Right renal cortex interstitium (tissue), 3 donors: ENCODE measurements at places on chromosomes 4 and X. TPM values are rescaled to one million over a fixed set of nuclear protein-coding genes. Genes with fewer than 3 reads are reported as not detected.

The FAM133A gene
- 0.04 TPM for polyA plus RNA-seq

The SLC25A53 gene
- polyA plus RNA-seq, result 11.1 TPM

The ASB5 gene
- 0.15 TPM for polyA plus RNA-seq

The PCDH18 gene
- 215 TPM for polyA plus RNA-seq
